ENCODE measurements at places on chromosomes 16 and 17.

GRCh38 chr16:29747947-29748759 lies 2.4 kb upstream of the C16orf54 start:
- no peak for DNase-seq

GRCh38 chr16:30896261-30896888 lies at the start of gene CTF1:
Gene CTF1, plus strand, starts transcription at chr16:30896614. Its CDS starts 30 bp downstream, at chr16:30896644.
- peak; percentile 64 for DNase-seq

DNA sequence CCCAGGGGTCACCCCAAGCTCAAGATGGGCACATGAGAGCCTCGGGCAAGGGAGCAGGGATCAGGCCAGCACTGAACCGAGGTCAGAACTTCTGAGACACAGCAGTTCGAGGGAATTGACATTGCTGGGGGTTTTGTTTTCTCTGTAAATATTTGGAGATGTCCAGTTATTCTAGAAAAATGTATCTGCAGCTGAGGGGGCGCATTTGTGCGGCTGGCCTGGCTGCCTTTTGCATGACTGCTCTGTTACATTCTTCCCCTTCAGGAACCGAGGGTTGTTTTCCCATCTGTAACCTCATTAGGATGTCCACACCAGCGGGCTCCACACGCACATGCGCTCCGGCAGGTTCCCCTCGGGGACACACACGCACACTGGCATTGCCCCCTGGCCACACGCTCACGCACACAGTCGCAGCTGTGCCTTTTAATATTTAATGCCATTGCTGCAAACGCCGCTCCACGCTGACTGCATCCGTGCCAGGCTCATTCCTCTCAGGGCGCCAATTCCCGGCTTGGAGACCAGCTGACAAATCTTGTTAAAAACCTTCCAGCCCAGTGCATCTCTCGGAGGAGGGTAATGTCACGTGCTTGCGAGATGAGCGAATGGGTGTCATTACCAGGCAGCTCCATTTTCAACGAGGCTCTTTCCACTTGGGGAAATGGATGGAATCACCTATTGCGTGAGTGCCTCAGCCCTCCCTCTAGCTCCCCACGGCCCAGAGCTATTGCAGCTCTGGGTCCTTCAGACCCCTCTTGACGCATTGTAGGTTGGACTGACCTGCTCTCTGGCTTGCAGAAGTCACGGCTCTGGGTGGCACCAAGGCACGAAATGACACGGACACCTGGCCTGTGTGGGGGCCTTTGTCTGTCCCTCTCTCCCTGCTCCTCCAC lies 13.1 kb downstream of the CCR7 start:
- DNase-seq, result no peak

GRCh38 chr16:86217001-86217890 lies 293.1 kb upstream of the FOXF1 start:
- DNase-seq, result no peak

DNA sequence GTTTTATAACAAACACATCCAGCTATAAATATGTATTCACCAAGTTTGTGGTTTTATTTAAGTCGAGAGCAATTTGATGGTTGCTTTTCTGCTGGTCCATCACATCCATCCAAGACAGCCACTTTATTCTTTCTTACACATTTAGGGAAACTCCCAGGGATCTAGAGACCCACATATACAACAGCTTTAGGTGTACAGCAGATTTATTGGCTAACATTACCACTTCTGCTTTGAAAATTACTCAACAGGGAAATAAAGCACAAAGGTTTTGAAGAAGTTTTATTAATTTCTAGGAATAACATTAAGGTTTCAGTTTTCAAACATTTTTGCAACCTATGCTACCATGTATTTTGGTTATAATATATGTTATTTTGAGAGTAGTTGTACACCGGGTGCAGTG lies 6.9 kb downstream of the ERCC4 start:
- no peak for DNase-seq

DNA sequence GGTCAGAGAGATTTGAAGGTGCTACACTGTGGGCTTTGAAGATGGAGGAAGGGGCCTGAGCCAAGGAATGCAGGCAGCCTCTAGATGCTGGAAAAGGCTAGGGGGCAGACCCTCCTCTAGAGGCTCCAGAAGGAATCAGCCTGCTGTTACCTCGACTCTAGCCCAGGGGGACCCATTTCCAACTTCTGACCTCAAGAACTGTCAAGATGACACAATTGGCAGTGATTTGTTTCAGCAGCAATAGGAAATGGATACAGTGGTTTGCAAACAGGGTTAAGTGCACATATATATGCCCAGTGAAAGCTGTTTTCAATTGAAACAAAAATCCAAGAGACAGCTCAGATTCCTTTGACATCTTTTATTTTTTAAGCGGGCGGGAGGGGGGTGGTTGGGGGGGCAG lies 3.7 kb upstream of the ZDHHC1 start:
- DNase-seq, result no peak

- no peak for DNase-seq
Observed at GRCh38 chr16:54160252-54160860, 126.2 kb downstream of the IRX3 start.
